ENCODE measurements at places on chromosomes 5 and 9.
A peak's percentile ranks its signal among the peaks of the same experiment; 100 is the strongest.

DNA sequence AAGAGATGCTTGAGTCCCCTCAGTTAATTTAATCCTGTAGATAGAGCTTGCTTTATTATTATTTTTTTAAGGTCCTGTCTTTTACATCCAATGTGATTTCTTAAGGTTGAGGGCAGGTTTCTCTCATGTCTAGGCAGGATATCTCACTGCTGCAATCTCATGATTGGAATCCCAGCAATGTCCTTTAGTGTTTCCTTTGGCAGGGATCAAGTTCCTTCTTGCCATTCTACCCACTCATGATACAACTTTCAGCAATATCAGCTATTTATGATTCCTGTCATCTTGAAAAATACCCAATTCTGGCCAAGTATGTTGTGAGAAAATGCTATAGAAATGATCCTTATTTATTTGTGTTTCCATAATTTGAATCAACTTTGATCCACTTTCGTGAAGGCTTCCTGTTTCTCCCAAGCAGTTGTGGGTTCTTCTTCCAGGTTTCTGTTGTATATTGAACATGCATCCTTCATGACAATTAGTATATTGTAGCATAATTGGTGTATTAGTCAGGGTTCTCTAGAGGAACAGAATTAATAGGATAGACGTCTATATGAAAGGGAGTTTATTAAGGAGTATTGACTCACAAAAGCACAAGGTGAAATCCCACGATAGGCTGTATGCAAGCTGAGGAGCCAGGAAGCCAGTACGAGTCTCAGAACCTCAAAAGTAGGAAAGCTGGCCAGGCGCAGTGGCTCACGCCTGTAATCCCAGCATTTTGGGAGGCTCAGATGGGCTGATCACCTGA lies 18.4 kb upstream of the VPS13A start:
- DNase-seq: no peak

DNA sequence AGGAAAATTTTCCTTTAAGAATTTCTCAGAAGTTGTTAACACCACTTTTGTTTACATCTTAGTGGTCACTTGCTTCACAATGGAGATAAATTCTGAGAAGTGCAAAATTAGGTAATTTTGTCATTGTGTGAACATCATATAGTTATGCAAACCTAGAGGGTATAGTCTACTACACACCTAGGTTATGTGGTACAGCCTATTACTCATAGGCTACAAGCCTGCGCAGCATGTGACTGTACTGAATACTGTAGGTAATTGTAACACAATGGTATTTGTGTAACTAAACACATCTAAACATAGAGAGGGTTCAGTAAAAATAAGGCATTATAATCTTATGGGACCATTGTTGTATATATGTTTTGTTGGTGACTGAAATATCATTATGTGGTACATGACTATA lies 388.7 kb upstream of the POU5F2 start:
- DNase-seq: no peak

DNA sequence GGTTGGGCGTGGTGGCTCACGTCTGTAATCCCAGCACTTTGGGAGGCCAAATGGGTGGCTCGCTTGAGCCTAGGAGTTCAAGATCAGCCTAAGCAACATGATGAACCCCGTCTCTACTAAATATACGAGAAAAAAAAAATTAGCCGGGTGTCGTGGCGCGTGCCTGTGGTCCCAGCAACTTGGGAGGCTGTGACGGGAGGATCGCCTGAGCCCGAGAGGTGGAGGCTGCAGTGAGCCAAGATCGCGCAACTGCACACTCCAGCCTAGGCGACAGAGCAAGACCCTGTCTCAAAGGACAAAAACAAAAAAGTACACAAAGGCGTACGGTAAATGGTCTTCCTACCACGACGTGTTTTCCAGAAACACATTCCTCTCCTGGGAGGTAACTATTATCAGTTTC lies 538 bp upstream of the BDP1 start:
- no peak for DNase-seq

- DNase-seq: peak; percentile 94
Measured at GRCh38 chr5:119355685-119356611, at the start of gene TNFAIP8. TNFAIP8 (plus strand) TSS chr5:119356019; CDS start chr5:119356091, 72 bp downstream.

DNA sequence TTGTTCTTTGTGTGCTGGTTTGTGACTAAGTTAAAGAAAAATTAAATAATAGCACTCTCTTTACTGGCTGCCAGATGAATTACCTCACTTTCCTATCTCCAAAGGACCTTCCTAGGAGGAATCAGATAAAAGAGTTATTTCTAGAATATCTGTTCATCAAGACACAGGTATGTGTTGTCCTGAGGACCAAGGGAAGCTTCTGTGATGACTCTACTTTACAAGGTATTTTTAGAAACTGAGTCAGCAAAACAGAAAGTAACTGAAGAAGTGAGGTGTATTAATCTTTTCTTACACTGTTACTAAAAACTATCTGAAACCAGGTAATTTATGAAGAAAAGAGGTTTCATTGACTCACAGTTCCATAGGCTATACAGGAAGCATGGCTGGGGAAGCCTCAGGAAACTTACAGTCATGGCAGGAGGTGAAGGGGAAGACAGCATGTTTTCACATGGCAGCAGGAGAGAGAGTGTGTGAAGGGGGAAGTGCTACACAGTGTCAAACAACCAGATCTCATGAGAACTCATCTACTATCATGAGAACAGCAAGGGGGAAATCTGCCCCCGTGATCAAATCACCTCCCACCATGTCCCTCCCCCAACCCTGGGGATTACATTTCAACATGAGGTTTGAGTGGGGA lies 189.2 kb upstream of the DMAC1 start:
- no peak for DNase-seq

GRCh38 chr5:37724395-37725125 lies 115.3 kb downstream of the GDNF start:
- DNase-seq: no peak

DNA sequence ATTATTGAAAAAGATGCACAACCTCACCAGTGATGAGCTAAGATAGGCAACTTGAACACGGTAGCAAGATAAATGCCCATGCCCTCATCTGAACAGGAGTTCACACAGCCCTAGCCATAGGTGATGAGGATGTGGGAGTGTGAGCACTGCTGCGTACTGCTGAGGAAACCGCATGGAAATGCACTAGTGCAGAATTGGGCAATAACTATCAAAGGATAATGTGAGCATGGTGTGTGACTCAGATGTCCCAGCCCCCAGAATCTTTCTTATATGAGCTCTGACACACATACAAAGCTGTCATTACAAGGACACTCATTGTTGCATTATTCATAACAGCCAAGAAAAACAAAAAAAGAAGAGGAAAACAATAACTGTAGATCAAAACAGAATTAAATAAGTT lies 521.2 kb downstream of the IRX1 start:
- no peak for DNase-seq

- DNase-seq: no peak
Measured at GRCh38 chr9:111197256-111197655, 132.8 kb downstream of the OR2K2 start.

GRCh38 chr9:137977571-137978261 lies 100.1 kb downstream of the CACNA1B start:
- no peak for DNase-seq

DNA sequence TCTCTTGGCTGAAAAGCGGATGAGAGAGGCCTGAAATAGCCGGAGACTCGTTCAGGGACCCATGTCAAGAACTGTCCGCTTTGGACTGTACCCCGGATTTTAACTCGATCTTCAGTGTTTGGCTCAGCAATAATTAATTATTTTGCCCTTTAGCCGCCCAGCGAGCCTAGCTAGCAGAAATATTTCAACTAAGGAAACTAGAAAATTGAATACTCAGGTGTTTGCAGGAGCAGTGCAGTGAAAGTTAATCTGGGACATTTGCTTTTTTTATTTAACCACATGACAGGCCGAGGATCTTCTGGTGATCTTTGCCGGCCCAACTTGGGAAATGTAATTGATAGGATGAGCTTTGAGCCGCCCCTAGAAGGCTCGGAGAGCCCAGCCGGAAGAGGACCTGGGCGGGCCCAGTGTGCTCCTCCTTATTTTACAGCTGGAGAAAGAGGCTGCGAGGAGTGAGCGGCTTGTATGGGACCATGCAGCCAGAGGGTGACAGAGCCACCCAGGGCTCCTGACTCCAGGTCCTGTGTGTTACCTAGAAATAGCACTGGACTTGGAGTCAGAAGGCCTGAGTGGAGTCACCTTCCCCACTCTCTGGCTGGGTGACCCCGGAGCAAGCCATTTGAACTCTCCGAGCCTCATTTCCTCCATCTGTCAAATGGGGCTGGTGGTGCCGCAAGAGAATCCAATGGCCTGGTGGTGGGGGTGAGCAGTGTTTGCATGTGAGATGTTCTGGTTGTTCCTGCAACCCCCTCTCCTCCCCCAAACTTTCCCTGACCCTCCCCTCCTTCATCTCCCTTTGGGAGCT lies 2.4 kb downstream of the PPARGC1B start:
- DNase-seq: no peak

DNA sequence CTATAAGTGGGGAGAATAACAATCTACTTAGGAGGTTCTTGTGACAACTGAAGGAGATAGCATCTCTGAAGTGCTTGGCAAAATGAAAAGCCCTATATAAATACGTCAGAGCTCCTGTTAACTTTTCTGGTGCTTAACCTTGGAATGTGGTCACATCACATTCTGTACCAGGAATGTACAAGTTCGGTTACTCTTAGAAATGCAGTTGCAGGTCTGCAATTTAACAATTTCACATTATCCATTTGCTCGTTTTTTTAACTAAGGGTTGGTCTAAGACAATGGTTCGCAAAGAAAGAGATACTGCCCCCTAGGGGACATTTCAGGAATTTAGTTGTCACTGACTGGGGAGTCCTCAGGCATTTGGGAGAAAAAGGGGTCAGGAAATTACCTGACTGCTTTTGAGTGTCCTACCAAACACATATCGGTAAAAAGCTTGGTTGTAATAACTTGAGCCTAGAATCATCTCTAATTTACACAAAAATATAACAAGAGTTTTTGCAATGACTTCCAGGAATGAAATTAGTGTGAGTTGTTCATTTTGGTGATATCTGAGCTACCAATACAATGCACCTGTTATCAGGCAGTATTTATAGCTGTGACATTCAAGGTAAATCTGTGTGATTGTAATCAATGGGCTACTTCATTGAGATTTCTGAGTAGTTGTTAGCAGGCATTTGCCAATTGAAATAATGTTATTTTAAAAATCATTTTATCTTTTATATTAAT lies 5.4 kb upstream of the HBEGF start:
- DNase-seq: peak; percentile 91

GRCh38 chr5:16709691-16710433 lies 93.1 kb upstream of the RETREG1 start:
- peak; percentile 11 for DNase-seq

DNA sequence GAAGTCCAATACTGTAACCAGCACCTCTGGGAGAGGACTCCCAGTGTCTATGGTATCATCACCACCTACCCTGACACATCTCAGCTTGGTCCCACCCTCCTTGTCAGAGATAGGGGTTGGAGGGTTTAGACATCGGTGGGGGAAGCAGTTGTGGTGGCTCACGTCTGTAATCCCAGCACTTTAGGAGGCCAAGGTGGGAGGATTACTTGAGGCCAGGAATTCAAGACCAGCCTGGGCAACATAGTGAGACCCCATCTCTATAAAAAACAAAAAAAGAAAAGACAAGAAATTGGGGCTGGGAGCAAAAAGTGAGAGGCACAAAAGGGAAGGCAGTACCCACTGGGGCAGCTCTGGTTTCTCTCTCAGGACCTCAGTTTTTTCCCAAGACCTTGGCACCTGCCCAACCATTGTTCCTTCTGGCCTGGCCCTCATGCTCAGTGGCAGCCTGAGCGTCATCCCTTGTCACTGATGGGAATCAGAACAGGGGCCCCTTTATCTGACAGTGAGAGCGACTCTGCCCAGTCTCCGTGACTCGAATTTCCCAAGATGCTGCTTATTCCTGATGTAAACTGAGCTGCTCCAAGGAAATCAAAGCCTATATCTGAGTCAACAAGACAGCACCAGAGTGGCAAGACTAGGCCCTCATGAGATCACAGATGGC lies 80.5 kb upstream of the HSPA9 start:
- DNase-seq: no peak

All from suppressor macrophage treated with lipopolysaccharide for 4 hours (primary cell).